ENCODE measurements at places on chromosomes 12 and 14. TPM values are rescaled to one million over a fixed set of nuclear protein-coding genes. Genes with fewer than 3 reads are reported as not detected.

- no peak for DNase-seq
- H3K27me3 ChIP-seq = no peaks in the 10 kb centered on the region
- no peak overlapping the region for H3K27ac ChIP-seq
- H3K4me1 ChIP-seq = no peaks in the 10 kb centered on the region
Measured at GRCh38 chr12:50453872-50454271, 50.9 kb upstream of the DIP2B start.

- no peaks in the 10 kb centered on the region for H3K27me3 ChIP-seq
- H3K4me1 ChIP-seq = no peaks in the 10 kb centered on the region
- no peak overlapping the region for H3K4me3 ChIP-seq
- H3K27ac ChIP-seq = no peak overlapping the region
- DNase-seq = no peak
Measured at GRCh38 chr14:38727731-38728130, 375.3 kb downstream of the SEC23A start.

DNA sequence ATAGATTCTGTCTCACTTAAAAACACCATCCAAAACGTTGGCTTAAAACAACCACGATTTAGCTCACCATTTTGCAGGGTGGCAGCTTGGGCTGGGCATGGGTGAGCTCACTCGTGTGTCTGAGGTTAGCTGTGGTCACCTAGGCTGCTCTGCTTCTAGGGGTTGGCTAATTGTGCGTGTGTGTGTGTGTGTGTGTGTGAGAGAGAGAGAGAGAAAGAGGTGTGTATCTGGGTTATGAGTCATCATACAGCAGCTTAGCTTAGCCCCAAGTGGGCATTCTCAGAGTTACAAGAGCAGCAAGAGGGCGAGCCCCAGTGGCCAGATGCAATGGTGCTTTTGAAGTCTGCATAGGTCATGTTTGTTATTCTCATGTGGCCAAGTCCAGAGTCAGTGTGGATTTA is 6.0 kb downstream of the FBXW8 start:
- H3K36me3 ChIP-seq = no peaks in the 10 kb centered on the region
- peaks cover 7% of the 10 kb centered on the region for H3K4me1 ChIP-seq
- DNase-seq = peak; percentile 16

DNA sequence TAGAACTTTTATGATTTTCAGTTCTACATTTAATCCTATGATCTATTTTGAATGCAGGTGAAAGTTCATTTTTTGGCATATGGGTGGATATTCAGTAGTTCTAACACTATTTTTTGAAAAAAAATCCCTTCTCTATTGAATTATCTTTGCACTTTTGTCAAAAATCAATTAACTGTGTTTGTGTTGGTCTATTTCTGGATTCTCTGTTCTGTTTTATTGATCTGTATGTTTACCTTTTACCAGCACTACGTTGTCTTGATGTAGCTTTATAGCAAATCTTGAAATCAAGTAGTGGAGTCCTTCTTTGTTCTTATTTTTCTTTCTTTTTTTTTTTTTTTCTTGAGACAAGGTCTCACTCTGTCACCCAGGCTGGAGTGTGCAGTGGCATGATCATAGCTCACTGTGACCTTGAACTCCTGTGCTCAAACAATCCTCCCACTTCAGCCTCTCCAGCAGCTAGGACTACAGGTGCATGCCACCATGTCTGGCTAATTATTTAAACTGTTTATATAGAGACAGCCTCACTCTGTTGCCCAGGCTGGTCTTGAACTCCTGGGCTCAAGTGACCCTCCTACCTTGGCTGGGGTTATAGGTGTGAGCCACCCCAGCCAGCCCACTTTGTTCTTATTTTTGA is 31.9 kb downstream of the SLC39A9 start:
- no peaks in the 10 kb centered on the region for H3K4me1 ChIP-seq
- DNase-seq = no peak
- H3K27me3 ChIP-seq = no peaks in the 10 kb centered on the region

OLR1 gene
- not detected for total RNA-seq

DNA sequence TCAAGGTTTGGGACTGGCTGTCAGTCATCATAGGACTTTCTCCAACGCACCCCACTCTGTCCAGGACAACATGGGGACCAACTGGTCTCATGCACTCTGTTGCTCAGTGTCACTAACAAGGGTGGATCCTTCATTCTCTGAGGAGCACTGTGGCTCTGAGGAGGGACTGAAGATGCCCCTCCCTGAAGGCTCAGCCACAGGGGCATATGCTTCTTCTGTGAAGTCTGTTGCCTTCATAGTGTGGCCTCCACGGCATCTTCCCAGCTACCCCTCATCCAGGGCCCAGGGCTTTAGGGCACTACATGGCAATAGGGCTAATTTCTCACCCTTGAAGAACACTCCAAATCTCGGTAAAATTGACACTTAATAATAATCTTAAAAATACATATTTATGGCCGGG is 14.3 kb upstream of the IFI27L2 start:
- no peaks in the 10 kb centered on the region for H3K27me3 ChIP-seq
- no peak overlapping the region for H3K4me3 ChIP-seq
- no peaks in the 10 kb centered on the region for H3K4me1 ChIP-seq
- no peaks in the 10 kb centered on the region for H3K36me3 ChIP-seq

DNA sequence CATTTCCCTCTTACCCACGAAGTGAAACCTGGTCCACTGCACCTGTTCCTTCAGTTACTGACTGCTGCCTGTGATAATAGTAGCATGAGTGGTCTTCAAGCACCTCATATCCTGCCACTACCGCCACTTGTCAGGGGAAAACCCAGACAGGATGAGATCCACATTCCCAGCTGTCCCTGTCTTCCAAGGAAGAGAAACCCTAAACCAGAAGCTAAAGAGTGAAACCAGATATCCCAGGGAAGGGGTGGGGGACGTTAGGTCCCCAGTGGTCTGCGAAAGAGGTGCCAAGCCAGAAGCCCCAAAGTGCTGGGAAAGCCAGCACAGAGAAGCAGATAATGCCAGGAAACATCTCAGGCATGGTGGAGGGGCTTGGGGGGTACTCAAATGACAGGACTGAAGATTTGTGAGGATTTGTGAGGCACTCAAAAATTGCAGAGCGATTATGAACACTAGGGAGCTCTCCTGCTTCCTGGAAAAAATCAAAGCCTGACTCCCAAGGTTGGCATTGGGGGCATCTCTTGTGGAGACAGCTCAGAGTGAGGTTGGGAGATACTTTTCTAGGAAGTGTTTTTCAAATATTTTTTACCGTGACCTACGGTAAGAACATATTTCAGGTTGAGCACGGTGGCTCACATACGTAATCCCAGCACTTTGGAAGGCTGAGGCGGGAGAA is 77.9 kb downstream of the TMEM30B start:
- no peak for DNase-seq
- no peaks in the 10 kb centered on the region for H3K36me3 ChIP-seq
- peaks cover 3% of the 10 kb centered on the region for H3K27me3 ChIP-seq
- no peak overlapping the region for H3K27ac ChIP-seq
- no peak overlapping the region for H3K4me3 ChIP-seq
- no peaks in the 10 kb centered on the region for H3K4me1 ChIP-seq

DNA sequence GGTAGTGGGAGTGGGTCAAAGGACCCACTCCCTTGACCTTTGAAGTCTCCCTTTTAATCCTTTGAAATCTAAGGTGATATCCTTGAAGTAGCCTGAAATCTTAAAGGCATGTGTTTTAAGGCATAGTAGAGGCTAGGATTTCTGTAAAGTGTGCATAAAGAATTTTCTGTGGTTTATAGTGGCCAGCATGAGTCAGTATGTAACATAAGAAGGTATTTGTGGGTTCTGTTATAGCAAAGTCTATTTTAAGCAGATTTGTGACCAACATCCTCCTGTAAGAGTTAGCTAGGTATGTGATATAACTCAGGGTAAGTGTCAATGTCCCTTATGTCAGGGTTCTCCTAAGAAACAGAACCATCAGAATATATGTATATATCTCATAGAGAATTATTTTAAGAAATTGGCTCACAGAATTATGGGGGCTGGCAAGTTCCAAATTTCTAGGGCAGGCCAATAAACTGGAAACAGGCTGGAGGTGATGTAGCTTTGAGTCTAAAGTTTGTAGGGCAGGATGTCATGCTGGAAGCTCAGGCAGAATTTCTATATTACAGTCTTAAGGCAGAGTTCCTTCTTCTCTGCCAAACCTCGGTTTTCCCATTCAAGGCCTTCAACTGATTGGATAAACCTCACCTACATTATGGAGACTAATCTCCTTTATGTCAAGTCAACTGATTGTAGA is 18.7 kb upstream of the EPYC start:
- no peaks in the 10 kb centered on the region for H3K27me3 ChIP-seq
- H3K4me3 ChIP-seq = no peak overlapping the region
- H3K36me3 ChIP-seq = no peaks in the 10 kb centered on the region
- no peak overlapping the region for H3K27ac ChIP-seq
- no peaks in the 10 kb centered on the region for H3K4me1 ChIP-seq

DNA sequence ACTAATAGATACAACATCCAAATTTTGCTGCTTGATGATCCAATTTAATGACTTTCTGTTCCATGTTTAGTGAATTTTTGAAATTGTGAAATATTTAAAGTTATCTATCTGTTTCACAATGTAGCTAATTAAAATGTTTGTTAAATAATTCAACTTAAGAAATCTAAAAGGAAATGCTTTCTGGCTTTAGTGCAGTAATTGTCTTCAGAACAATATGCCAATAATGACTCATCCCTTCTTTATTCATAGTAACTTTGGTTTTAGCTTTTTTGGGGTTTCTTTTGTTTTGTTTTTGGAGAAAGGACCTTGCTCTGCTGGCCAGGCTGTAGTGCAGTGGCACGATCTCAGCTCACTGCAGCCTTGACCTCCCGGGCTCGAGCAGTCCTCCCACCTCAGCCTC is 479.2 kb upstream of the RGS6 start:
- no peaks in the 10 kb centered on the region for H3K36me3 ChIP-seq
- no peak for DNase-seq
- no peak overlapping the region for H3K4me3 ChIP-seq
- H3K27ac ChIP-seq = no peak overlapping the region
- H3K4me1 ChIP-seq = peaks cover 10% of the 10 kb centered on the region

OR6C2 gene
- not detected for total RNA-seq

- no peaks in the 10 kb centered on the region for H3K27me3 ChIP-seq
- H3K27ac ChIP-seq = peak overlapping the region; percentile 78
- peaks cover 37% of the 10 kb centered on the region for H3K4me1 ChIP-seq
- H3K36me3 ChIP-seq = peaks cover 3% of the 10 kb centered on the region
- H3K4me3 ChIP-seq = no peak overlapping the region
- DNase-seq = peak; percentile 70
Measured at GRCh38 chr12:104285740-104286515, 17.6 kb upstream of the EID3 start.

DNA sequence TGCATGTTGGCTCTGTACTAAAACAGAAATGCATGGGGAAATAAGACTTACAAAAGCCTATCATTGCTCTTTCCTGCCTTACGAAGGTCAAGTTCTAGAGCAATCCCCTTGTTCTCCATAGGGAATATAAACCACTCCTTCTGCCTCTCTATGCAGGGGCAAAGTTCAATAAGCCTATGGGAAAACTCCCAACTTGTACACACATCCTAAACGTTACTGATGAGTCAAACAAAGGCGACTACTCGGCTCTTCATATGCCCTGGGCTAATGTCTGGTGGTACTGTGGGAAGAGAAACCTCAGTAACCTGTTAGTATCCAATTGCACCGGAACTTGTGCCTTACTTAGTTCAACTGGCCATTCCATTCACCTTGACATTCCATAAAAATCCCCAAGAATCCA is 32.7 kb downstream of the PRMT8 start:
- no peaks in the 10 kb centered on the region for H3K36me3 ChIP-seq
- H3K27me3 ChIP-seq = no peaks in the 10 kb centered on the region
- H3K4me3 ChIP-seq = no peak overlapping the region
- no peak overlapping the region for H3K27ac ChIP-seq
- H3K4me1 ChIP-seq = peaks cover 2% of the 10 kb centered on the region

KCNH3 gene
- total RNA-seq = 0.18 TPM

EXOC5 gene
- 104 TPM for total RNA-seq

DNA sequence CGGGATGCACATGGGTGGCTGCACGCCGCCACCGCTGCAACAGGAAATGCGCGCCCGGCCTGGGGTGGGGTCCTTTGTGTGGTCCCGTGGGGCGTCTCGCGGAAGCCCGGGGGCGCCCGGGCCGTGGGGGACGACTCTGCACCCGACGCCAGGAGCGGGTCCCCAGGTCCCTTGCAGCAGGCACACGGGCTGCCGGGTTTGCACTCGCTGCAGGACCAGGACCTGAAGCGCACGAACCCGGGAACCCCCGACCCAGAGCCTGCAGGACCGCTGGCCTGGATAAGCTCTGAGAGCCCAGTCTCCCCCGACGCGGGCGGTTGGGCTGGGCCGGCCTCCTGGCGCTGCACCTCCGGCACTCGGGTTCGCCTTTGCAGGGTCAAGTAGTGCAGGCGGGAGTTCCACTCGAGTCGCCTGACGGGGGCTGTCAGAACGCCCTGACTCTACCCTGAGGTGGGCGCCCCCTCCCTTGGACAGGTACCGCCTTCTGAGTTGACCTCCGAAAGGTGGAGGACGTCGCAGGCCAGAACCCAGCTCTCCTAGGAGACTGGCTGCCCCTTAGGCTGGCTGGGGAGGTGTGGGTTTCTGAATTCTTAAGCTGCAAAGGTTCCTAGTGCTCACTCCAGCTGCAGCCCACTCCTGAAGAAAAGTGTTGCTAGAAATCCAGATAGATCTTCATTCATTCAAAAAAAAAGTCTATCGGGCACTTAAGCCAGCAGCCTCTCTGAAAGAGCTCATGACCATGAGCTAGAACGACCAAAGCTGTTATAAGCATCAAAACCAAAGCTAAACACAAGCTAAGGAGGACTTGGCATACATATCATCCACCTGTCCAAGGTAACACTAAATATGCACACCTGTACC is 68.0 kb downstream of the RNF34 start:
- no peak overlapping the region for H3K27ac ChIP-seq
- H3K4me3 ChIP-seq = peak overlapping the region; percentile 46
- H3K36me3 ChIP-seq = no peaks in the 10 kb centered on the region
- no peaks in the 10 kb centered on the region for H3K27me3 ChIP-seq
- DNase-seq = peak; percentile 18

- no peaks in the 10 kb centered on the region for H3K36me3 ChIP-seq
- H3K4me1 ChIP-seq = peaks cover 21% of the 10 kb centered on the region
- no peaks in the 10 kb centered on the region for H3K27me3 ChIP-seq
- H3K4me3 ChIP-seq = no peak overlapping the region
Measured at GRCh38 chr12:113016796-113017195, 38.5 kb downstream of the OAS2 start.

GRCh38 chr12:42585841-42586216 is 3.7 kb downstream of the PRICKLE1 start:
- no peaks in the 10 kb centered on the region for H3K27me3 ChIP-seq
- H3K4me3 ChIP-seq = no peak overlapping the region
- peak; percentile 35 for DNase-seq

TAS2R42 gene
- total RNA-seq = not detected

GRCh38 chr14:23564181-23564812 is 3.3 kb downstream of the AP1G2 start:
- no peak overlapping the region for H3K4me3 ChIP-seq
- no peaks in the 10 kb centered on the region for H3K36me3 ChIP-seq
- H3K27ac ChIP-seq = no peak overlapping the region
- no peaks in the 10 kb centered on the region for H3K27me3 ChIP-seq
- no peak for DNase-seq

- no peak for DNase-seq
- no peaks in the 10 kb centered on the region for H3K27me3 ChIP-seq
- no peaks in the 10 kb centered on the region for H3K36me3 ChIP-seq
- H3K4me3 ChIP-seq = no peak overlapping the region
- H3K4me1 ChIP-seq = no peaks in the 10 kb centered on the region
Measured at GRCh38 chr12:5650829-5651461, 219.0 kb downstream of the NTF3 start.
